ENCODE measurements at places on chromosomes 3 and 15.

GRCh38 chr3:99962703-99963102 is 145.0 kb downstream of the CMSS1 start:
- no peak for DNase-seq

- DNase-seq: no peak
Measured at GRCh38 chr15:52709187-52709981, 30.2 kb upstream of the ATOSA start.

GRCh38 chr15:60563539-60564404 is 84.8 kb upstream of the ICE2 start:
- DNase-seq: no peak

- DNase-seq: no peak
Measured at GRCh38 chr15:75371901-75372688, 3.7 kb upstream of the MAN2C1 start.

DNA sequence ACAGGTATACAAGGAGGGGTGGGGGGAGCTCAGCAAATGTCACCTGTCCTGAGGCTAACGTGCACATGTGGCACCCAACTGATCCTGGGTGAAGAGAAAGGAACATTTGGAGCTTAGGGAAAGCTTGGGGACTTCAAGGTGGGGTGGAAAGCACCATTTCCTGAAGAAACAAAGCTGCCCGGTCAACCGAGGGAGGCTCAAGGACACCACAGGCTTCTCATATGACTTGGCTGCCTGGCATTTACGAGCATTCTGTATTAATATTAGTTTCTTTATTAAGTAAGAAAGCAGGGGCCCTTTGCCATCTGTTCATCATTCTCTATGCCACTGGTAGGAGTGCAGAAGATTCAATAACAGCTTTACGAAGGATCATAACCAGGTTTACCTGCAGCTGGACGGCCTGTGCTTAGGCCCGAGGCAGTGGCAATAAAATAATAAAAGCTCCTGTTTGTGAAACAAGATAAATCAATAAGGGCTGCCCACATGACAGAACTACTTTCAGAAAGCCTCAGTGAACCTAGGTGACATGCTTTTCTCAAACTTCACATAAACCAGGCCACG is 54.0 kb downstream of the ETV5 start:
- no peak for DNase-seq

DNA sequence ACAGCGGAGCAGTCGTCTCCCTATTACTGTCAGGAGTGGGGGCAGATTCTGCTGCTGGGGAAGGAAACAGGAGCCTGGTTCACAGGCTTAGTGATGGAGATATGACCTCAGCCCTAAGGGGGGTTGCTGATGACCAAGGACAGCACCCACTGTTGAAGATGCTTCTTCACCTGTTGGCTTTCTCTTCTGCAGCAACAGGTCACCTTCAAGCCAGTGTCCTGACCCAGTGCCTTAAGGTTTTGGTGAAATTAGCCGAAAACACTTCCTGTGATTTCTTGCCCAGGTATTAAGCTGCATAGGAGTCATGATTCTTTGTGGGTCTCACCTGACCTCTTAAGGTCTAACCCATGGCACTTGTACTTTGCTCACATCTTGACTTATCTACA is 14.0 kb downstream of the ATRIP start:
- no peak for DNase-seq

DNA sequence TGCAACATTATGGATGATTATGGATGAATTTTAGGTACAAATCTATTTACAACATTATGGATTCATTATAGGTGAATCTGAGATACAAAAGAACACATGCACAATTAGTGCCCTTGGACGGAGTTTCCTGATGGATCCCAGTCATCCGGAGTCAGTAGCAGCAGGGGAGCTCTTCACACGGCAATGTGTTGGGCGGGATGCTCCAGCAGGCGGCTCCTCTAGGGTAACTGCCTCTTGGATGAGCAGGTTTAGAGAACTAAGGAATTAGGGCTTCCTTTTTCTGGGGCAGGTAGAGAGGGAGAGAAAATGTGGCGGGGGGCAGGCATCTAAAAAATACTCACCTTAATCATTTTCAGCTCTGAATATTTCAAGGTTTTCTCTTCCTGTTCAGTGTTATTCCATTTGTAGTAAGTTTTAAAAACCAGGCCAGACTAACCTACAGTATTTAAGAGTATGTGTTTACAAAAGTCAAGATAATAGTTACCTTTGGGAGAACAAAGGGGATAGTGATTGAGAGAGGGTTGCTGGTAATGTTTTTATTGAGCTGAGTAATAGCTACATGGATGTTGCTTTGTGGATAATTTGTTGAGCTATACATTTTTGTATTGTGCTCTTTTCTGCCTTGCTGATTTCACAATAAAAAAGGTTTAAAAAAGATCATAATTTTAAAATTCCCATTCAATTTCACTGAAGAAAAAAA is 27.4 kb upstream of the GOLM2 start:
- no peak for DNase-seq

GRCh38 chr15:85980946-85981345 is 98.7 kb upstream of the AGBL1 start:
- DNase-seq: no peak

DNA sequence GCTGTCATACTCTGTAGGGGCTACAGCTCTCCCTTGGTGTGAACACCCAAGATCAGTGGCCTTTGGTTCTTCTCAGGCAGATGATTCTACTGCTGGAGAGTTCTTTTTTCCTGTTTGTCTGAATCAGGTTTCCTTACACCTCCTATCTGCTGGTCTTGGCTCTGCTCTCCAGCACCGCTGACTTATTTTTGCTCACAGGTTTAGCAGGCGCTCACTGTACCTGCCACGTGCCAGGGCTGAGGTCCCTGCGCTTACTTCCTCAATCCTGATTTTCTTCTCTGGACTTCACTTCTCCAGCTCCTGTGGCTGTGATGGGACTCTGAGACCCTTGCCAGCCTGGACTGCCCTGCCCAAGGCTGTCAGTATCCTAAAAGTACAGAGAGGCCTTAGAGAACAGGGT is 9.5 kb downstream of the BSN start:
- no peak for DNase-seq

DNA sequence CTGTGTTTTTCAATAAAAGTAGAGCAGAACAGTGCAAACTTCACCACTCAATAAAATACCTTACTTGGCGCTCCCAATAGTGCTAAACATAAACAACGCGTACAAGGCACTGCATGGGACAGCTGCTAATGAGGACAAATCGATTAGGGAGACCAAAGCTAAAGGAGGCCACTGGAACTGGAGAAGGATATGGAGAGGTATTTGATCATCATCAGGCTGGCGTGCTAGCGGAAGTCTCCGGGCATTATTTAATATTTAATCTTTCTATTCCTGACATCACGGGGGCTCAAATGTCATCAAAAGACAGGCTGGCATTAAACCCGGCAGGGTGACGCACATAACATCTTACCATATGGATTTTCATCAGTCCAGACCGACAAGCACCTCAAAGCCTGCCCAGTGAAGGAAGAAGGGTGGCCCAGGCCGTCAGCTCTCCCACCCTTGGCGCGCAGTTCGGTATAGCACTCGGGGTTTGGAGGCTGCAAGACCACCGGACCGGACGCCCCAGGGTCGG is 604 bp downstream of the CCPG1 start:
- peak; percentile 33 for DNase-seq

DNA sequence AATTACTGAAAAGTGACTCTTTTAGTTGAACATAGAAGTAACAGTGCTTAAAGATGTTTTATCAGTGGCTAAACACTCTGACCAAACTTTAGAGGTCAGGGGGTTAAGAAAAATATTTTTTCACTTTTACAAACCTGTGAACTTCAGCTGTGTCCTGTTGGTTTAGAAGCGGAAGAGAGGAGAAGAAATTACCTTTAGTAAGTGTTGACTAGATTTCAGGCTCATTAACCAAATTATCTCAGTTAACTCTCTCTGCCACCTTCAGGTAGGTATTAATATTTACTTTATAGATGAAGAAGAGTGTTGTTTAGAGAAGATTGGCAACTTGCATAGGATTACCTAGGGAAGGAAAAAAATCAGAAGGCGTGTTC is 151.9 kb upstream of the CMC1 start:
- DNase-seq: no peak

DNA sequence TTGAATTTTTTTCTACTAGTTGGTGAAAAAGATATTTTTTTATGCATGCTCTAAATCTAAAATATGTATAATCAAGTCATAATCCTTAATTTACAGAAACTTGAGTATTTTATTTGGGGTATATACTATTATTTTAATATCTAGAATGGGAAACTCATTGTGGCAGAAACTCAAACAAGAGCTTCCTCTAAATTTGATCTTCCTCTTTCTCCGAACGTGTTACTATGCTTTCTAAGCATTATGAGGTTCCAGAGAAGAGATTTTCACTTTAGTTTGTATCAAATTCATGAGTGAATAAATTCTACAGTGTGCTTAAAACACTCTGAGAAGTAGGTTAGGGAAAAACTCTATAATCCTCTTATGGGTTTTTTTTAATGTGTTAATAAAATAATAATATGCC is 173.1 kb downstream of the POTEB3 start:
- no peak for DNase-seq

DNA sequence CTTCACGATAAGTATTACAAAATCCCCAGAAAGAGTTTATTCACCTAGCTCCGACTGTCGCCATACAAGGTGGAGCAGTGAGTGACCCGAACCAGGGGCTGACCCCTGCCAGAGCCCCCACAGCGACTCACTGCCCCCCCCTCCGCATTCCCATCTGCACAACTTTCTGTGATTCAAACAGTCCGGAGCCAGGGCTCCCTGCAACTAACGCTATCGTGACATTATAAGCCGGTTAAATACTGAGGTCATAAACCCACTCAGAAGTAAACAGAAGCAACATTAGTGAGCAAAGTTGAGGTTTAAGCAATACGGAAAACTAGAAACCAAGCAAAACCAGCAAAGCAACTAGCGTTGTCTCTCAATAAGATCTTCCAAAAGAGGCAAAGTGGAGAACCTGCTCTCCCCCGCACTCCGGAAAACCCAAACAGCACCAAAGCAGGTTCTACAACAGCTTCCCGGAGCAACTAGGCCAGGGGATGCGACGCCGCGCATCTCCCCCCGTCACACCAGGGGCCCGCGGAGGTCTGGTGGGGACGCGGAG is 642 bp downstream of the SCAP start:
- no peak for DNase-seq

DNA sequence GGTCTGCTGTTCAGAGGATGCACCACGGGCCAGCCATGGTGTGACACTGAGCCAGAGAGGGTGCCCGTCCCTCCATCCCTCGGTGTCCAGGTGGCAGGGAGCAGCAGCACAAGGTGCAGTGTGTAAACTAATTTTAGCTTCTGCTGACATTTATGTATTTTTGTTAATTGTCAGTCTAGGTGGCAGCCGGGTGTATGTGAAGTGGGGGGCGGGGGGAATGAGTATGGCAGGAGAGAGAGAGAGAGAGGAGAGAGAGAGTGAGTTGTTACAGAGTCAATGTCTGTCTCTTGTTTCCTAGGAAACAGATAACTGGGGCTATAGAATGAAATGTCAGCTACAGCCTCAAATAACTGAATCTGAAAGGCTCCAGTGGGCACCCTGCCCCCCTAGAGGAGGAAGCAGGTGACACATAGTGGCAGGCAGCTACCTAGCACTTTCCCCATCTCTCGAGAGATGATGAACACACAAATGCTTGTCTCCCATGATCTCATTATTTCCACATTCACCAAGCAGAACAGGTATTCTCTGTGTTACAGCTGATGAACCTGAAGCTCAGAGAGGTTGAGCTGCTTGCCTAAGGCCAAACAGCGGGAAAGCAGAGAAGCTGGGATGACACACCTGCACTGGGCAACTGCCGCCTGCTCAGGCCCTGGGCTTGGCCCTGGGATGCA is 24.7 kb downstream of the RASGRF1 start:
- no peak for DNase-seq

GRCh38 chr15:77557564-77557963 is 75.1 kb downstream of the LINGO1 start:
- DNase-seq: no peak
